ENCODE measurements at places on chromosomes 7 and 10.

- no peak for DNase-seq
Observed at GRCh38 chr7:132503415-132503814, 72.9 kb downstream of the PLXNA4 start.

- DNase-seq = no peak
Observed at GRCh38 chr7:31133497-31133896, 81.4 kb downstream of the ADCYAP1R1 start.

DNA sequence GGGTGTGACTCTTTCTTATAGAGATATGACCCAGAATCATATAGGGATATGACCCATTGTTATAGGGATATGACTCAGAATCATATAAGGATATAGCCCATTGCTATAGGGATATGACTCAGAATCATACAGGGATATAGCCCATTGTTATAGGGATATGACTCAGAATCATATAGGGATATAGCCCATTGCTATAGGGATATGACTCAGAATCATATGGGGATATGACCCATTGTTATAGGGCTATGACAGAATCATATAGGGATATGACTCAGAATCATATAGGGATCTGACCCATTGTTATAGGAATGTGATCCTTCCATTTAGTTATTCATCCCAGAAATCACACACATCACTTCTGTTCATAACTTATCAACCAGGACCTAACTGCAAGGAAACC, 312.2 kb upstream of the ADARB2 start:
- no peak for DNase-seq

- DNase-seq = no peak
Observed at GRCh38 chr7:135899458-135900064, 77.6 kb downstream of the MTPN start.

DNA sequence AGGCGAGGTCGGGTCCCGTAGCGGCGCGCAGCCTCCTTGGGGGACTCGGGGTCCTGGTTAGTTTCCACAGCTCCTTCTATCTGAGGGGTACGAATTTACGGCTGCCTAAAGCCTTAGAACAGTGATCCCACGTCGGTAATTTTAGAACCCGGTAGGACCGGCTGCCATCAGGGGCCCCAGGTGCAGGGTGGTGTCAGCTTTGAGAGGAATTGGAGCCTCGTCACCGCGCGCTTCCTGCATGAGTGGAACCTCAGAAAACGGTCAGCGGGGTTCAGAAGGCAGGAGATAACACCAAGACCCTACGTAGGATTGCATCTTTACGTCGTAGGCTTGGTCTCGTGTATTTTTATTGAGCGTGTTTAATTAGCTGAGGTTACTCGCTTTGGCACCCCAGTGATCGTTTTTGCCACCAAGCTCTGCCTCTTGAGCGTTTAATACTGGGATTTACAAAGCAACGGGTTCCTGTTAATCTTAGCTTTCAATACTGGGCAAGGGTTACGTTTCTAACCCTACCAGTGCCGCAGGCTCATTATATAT, 443 bp downstream of the RNF32 start:
- DNase-seq = peak; percentile 30

DNA sequence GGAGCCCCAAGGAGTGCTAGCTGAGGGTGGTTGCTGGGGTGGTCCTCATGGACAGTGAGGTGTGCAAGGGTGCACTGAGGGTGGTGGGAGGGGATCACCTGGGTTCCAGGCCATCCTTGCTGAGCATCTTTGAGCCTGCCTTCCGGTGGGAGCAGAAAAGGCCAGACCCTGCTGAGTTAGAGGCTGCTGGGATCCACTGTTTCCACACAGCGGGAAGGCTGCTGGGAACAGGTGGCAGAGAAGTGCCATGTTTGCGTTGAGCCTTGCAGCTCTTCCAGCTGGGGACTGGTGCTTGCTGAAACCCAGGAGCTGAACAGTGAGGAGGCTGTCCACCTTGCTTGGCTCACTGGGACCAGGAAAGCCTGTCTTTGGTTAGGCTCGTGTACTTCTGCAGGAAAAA, 34.9 kb downstream of the PRF1 start:
- DNase-seq = no peak

DNA sequence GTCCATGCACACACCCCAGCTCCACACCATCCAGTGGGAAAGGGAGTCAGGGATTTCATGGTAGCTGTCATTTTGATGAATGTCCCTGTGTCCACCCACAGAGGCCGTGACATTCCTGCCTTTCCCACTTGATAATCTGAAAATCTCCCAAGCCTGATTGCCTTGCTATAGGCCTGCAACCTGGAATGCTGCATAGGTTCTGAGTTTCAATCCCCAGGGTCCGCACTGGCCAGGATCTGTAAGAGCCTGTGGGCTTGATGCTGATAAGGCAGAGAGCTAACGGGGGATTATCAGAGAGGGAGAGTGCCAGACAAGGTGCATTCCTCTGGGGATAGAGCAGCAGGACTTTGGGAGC, 57.5 kb downstream of the RBM20 start:
- DNase-seq = no peak

- DNase-seq = no peak
Observed at GRCh38 chr10:104639590-104640338, 1.3 kb upstream of the SORCS3 start.

DNA sequence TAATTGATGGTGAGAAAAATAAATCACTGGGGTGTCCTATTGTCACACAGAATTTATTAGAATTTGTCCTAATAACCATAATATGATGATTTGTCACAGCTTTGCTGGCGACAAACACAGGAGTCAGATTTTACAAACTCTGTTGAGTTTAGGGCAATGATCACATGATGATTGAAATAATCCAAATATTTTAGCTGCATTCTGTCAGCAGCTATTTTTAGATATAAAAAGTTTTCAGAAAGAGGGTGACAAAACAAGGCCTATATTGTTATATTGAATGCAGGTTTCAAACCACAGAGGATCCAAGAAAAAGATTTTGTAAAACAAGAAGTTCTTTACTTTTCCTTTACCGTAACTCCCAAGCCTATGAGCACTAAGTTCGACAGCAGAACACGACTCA, 178.8 kb downstream of the ADAM12 start:
- no peak for DNase-seq

GRCh38 chr7:117364339-117365080, 41.7 kb upstream of the WNT2 start:
- DNase-seq = no peak

DNA sequence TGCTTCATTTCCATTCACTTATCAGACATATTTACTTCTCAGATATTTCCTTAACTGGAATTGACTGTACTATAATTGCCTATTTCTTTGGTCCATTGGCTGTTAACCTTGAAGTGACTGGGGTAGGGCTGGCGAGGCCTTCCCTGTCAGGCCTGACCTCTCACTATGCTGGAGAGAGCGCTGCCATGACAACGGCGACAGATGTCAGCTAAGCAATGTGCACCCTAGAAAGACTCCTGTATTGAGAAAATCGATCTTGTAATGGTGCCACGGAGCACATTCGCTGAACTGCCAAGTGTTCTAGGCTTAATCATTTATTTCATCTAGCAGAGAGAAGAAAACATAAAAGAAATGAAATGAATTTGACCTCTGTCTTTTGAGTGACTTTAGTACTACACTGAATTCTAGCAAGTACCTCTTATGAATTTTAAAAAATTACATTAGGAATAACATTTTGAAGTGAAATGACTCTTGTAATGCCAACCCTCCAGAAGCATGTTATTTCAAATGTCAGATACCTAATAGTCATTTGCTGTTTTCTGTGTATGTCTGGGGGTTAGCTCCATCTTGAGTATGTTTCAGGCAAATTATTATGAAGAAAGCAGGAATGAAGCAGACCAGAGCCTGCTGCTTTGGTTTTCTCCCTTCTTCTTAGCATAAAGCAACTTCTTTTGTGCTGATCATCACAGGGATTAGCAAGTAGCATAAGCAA, 148.0 kb downstream of the SNX10 start:
- DNase-seq = no peak

GRCh38 chr10:29970576-29970975, 88.8 kb downstream of the JCAD start:
- DNase-seq = no peak

- peak; percentile 37 for DNase-seq
Observed at GRCh38 chr10:123573236-123574108, 92.7 kb upstream of the GPR26 start.

DNA sequence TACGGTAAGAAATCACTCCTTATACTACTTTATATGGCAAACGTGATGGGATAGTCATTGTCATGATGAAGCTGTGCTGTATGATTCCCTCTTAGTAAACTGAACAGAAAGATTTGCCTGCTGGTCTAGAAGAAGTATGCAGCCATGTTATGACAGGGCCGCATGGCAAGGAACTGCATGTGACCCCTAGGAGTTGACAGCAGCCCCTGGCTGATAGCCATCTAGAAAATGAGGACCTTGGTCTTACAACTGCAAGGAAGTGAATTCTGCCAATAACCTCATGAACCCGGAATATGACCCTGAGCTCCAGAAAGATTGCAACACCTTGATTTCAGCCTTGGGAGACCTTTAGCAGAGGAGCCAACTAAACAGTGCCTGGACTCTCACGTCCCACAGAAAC, 193.3 kb downstream of the SEMA3E start:
- no peak for DNase-seq

DNA sequence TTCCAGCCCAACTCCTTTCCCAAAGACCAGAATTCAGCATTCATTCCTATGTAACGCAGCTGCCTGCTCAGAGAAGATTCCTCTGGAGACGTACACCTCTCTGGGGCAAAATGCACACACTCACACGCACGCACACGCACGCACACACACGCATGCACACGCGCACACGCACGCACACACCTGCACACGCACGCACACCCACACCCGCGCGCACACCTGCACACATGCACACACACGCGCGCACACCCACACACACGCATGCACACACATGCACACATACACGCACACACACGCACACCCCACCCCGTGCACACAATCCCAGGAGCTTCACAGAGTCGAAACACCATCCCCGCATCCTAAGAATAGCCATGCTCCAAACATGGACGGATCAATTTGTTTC, 13.0 kb downstream of the MMD2 start:
- no peak for DNase-seq

GRCh38 chr7:150931199-150931869, 46.8 kb downstream of the KCNH2 start:
- no peak for DNase-seq

- DNase-seq = no peak
Observed at GRCh38 chr7:66163186-66163610, 41.9 kb upstream of the TPST1 start.

DNA sequence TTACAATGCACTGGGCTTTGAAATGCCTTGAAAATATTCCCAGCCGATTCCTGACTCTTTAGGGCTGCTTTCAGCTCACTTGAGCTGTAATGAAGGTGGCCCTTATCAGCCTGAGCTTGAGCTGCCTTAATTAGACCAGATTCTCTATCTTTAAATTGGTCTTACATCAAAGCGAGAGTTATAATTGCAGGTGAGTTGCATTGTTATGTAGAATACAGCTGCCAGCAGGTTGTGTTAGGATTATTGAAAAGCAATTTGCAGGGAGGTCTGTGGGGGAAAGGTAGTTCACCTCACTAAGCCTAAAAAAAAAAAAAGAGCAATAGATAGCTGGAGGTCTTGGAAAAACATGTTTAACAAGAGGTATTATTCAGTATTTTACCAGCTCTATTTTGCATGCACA, 142.2 kb upstream of the HABP2 start:
- DNase-seq = no peak

- DNase-seq = no peak
Observed at GRCh38 chr7:146424084-146424483, 307.5 kb downstream of the CNTNAP2 start.

DNA sequence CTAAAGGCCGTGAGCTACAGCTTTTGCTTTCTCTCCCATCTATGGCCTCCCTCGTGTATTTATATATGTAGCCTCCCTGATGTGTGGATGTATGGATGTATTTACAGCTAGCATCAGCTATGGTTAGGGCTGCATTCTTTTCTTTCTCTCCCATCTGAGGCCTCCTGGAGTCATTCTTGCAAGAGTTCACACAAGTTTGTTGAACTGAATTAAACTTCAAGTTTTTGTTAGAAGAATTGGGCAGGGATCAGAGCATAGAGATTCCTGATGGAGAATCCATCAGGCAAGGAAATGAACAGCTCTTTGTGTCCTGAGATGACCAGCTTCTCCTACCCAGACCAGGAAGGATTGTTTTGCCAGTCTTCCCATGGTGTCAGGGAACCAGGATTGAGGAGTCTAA, 60.3 kb downstream of the AHCYL2 start:
- no peak for DNase-seq

- DNase-seq = no peak
Observed at GRCh38 chr7:140911746-140912145, 13.0 kb downstream of the BRAF start.

DNA sequence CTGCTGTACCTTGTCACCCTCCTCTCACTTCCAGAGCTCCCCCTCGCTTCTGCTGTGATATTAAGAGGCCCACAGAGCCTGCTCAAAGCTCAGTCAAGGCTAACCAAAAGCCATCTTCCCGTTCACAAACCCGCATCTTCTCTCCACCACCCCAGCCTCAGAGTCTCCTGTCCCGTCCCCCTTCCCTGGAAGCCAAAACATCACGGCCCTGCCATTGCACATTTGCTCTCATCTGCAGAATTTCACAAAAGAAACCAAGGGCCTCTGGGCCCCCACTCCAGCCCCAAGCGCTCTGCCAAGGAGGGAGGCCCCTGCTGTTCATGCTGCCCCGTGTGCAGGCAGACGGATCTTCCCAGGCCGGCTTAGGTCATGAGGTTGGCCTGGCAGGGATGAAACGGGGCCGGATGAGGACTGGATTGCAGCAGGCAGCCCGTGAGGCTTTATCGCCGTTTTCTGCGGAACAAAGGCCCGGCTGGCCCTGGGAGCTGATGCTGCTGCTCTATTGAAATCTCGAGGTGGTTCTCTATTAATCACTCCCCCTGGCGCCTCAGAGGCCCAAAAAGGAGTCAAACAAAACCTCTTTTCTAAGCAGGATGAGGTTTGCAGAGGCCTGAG, 31.6 kb upstream of the FOXK1 start:
- no peak for DNase-seq

- DNase-seq = no peak
Observed at GRCh38 chr7:73683788-73684693, 644 bp downstream of the BUD23 start.

GRCh38 chr10:84244651-84245270, at the start of gene RGR:
TSS of gene RGR (plus strand) at chr10:84245053. CDS start at chr10:84245091, 38 bp downstream.
- DNase-seq = no peak

DNA sequence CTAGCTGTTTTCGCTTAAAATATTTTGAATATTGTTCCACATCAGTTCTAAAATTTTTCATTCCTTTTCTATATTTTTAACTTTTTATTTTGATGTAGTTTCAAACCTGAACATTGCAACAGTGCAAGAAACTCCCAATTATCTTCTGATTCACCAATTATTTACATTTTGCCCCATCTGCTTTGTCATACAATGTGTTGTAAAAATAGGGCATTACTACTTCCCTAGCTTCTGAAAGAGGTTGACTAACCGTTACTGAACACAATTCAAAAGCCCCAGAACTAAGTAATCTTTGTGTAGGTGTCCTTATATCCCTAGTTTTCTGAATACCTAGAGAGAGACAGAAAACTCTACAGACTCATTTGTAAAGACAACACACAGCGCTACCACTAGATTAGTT, 86.7 kb downstream of the AVL9 start:
- no peak for DNase-seq

Measured in stimulated activated CD4-positive, alpha-beta T cell treated with anti-CD3 and anti-CD28 coated beads, Interleukin-4, amount 100 ng/mL, for 48 hours (primary cell).